Colonic mucosa (tissue), 4 donors: ENCODE measurements at places on chromosomes 7 and 10.

GRCh38 chr7:2036786-2037185 lies 196.0 kb downstream of the MAD1L1 start:
- no peaks in the 10 kb centered on the region for H3K36me3 ChIP-seq
- H3K27ac ChIP-seq, result no peak overlapping the region
- no peaks in the 10 kb centered on the region for H3K27me3 ChIP-seq
- no peak for DNase-seq
- H3K4me3 ChIP-seq, result no peak overlapping the region

DNA sequence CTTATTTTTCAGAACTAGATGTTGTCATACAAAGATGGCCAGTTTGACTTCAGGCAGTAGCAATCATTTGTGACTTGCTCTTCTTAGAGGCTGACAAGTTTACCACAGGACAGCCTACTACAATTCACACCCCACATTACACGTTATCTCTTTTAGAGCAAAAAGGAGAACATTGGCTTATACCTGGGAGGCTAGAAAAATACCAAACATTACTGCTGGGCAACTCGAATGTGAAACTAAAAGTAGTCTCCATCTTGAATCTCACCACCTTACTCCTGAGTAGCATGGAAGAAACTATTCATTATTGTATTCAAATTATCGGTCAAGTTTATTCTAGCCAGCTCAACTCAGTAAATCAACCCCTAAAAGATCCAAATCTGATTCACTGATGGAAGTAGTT lies 90.7 kb upstream of the TMEM26 start:
- no peak for DNase-seq
- no peak overlapping the region for H3K4me3 ChIP-seq
- H3K36me3 ChIP-seq, result no peaks in the 10 kb centered on the region

DNA sequence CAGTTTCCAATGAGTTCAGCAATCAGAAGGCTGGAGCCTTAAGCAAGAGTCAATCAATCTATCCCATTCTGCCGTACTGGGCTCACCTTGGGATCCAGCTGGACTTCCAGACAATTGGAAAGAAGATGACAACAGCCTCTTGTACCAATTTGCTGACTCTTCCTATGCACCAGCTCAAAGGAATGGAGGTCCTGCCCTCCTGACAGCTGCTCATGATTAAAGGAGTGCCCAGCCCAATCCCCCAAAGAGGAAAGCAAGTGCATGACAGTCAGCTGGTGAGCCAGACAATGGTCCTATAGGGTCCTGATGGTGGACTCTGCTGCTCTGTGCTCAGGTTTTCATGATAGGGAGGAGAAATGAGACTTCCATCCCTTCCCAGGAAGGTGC lies 25.1 kb downstream of the VSTM4 start:
- H3K4me1 ChIP-seq, result no peaks in the 10 kb centered on the region
- H3K27ac ChIP-seq, result no peak overlapping the region
- H3K4me3 ChIP-seq, result no peak overlapping the region
- DNase-seq, result no peak

DNA sequence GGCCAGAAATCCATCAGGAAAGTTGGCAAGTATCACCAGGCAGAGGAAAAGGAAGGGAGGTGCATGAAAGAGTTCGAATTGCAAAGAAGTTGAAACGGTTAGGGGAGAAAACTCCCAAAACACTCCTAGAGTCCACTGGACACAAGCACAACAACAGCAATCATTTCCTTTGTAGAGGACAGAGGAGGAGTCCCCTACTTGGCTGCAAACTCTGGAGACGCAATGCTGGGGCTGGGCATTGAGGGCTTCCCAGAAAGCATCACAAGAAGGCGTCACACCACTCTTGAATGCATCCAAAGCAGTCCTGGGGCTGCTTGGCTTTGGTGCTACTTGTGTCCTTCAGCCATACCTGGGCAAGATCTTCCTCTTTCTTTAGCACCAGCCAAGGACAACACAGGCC lies 18.1 kb upstream of the SLC26A4 start:
- no peak overlapping the region for H3K27ac ChIP-seq
- no peaks in the 10 kb centered on the region for H3K27me3 ChIP-seq
- DNase-seq, result no peak
- no peaks in the 10 kb centered on the region for H3K36me3 ChIP-seq

- H3K4me3 ChIP-seq, result no peak overlapping the region
- no peaks in the 10 kb centered on the region for H3K27me3 ChIP-seq
- no peaks in the 10 kb centered on the region for H3K4me1 ChIP-seq
- no peaks in the 10 kb centered on the region for H3K36me3 ChIP-seq
- DNase-seq, result no peak
These were observed 6.6 kb downstream of the BBIP1 start for GRCh38 chr10:110912374-110912773.

DNA sequence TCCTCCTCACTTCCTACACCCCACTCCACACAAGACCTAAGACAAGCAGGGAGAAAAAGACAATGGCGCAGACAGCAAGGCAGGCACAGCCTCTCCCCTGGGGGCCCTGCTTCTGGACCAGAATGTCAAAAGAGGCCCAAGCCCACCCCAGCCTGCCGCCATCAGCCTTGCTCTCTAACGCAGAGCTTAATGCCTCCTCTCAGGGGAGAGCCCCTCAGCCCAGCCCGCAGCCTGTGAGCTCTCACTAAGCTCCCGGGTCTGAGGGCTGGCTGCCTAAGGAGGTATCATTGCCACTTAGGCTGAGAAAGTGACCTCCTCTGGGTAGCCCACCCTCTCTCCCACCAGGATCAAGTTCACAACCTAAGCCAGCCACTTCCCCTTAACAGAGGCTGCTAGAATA lies 16.7 kb downstream of the SLIT1 start:
- H3K27me3 ChIP-seq, result no peaks in the 10 kb centered on the region
- H3K4me1 ChIP-seq, result no peaks in the 10 kb centered on the region
- no peak overlapping the region for H3K27ac ChIP-seq
- no peaks in the 10 kb centered on the region for H3K36me3 ChIP-seq
- DNase-seq, result no peak

DNA sequence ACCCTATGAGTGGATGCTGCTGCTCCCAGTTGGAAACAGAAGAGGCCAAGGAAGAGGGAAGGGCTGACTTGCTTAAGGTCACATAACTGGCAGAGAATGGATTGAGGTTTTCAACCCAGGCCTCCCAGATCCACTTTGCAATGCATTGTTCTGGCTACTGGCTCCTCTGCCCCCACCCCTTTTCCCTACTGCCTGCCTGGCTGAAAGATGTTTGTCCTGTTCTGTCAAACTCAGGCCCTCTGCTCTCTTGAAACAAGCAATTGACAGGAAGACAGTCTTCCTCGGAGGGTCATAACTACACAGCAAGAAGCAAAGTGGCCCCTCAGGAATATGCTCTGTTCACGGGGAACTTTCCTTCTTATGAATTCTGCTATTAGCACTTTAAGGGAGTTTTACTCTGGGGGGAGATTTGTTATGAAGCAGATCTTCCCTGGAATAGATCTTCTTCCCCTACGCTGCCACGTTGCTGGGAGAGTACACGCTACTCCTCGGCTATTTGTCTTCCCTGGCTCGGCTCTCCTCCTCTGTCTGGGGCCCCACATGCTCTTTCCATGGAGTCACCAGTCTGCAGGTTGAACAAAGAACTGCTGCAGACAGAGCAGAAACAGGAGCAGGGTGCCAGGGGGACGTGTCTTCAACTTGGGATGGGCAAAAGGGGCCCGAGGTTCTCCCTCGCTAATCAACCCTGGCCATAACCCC lies 436.1 kb downstream of the TYW1 start:
- H3K27ac ChIP-seq, result no peak overlapping the region
- H3K4me1 ChIP-seq, result no peaks in the 10 kb centered on the region
- H3K36me3 ChIP-seq, result no peaks in the 10 kb centered on the region
- H3K27me3 ChIP-seq, result no peaks in the 10 kb centered on the region
- no peak for DNase-seq
- H3K4me3 ChIP-seq, result no peak overlapping the region
